ENCODE measurements at places on chromosomes 3 and 15. TPM values are rescaled to one million over a fixed set of nuclear protein-coding genes. Genes with fewer than 3 reads are reported as not detected.

Gene ITGB5
- total RNA-seq: 348 TPM

Gene ZMYND10
- 1.5 TPM for total RNA-seq

Gene C3orf85
- total RNA-seq: not detected

Gene PLA1A
- total RNA-seq: 0.21 TPM

Gene CRYGS
- total RNA-seq: 0.43 TPM

Gene SYNM
- total RNA-seq: 41.3 TPM

Gene CELSR3
- total RNA-seq: 5.7 TPM

Gene ALDH1A3
- 18.9 TPM for total RNA-seq

Gene CHCHD6
- total RNA-seq: 18.2 TPM

Gene GOLIM4
- 19.2 TPM for total RNA-seq

Gene ADAM10
- total RNA-seq: 145 TPM

Gene CAND2
- 0.54 TPM for total RNA-seq

Gene VIPR1
- 0.47 TPM for total RNA-seq

Gene CHAC1
- 5.5 TPM for total RNA-seq

Gene CAMK2N2
- total RNA-seq: 0.75 TPM

Gene C3orf20
- not detected for total RNA-seq

Gene GP5
- total RNA-seq: not detected

Gene ST6GAL1
- 4.3 TPM for total RNA-seq

Gene THSD4
- total RNA-seq: 33.5 TPM

Gene C3orf22
- total RNA-seq: not detected

Gene ACAD11
- 3.8 TPM for total RNA-seq

Gene DPPA4
- total RNA-seq: not detected

Gene ALDH1A2
- 0.38 TPM for total RNA-seq

Gene DOCK3
- total RNA-seq: 0.38 TPM
